Right lobe of liver (tissue), 6 donors: ENCODE measurements at places on chromosomes 6 and 20. TPM values are rescaled to one million over a fixed set of nuclear protein-coding genes. Genes with fewer than 3 reads are reported as not detected.

GRCh38 chr6:133814797-133815196 is 74.1 kb upstream of the TCF21 start:
- DNase-seq: no peak

GRCh38 chr20:21808863-21809664 is 103.6 kb downstream of the PAX1 start:
- DNase-seq: peak; percentile 54

DNA sequence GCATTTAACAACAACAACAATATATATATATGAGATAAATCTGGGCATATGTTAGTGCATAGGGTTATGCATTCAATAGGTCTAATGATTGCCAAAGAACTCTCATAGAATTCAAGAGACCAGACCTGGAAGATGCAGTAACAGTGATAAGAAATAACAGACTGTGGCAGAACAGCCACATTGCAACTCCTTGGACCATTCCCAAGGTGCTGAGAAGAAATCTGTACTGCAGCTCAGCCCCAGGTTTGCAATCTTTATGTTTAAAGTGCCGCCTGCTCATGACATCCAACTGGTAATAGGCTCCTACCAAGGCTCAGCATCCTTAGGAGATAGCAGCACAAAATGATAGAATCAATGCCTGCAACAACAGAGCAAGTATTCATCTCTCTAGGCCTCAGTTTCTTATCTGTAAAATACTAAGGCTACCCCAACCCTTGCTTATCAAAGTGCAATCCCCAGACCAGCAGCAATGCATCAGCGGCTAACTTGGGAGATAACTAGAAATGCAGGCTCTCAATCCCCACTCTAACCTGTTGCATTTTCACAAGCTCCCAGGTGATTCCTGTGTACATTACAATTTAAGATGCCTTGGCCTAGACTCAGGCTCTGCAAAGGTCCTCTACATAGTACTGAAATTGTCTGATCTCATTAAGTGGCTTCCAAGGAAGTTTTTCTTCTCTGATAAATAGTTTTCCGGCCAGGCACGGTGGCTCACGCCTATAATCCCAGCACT is 30.6 kb upstream of the PIM1 start:
- DNase-seq: no peak

- no peak for DNase-seq
These were observed 184.4 kb downstream of the UNC5CL start for GRCh38 chr6:40854592-40854991.

GRCh38 chr20:50332491-50332980 is 141.9 kb downstream of the CEBPB start:
- DNase-seq: no peak

- DNase-seq: no peak
These were observed 10.9 kb upstream of the LPIN3 start for GRCh38 chr20:41329435-41330342.

DNA sequence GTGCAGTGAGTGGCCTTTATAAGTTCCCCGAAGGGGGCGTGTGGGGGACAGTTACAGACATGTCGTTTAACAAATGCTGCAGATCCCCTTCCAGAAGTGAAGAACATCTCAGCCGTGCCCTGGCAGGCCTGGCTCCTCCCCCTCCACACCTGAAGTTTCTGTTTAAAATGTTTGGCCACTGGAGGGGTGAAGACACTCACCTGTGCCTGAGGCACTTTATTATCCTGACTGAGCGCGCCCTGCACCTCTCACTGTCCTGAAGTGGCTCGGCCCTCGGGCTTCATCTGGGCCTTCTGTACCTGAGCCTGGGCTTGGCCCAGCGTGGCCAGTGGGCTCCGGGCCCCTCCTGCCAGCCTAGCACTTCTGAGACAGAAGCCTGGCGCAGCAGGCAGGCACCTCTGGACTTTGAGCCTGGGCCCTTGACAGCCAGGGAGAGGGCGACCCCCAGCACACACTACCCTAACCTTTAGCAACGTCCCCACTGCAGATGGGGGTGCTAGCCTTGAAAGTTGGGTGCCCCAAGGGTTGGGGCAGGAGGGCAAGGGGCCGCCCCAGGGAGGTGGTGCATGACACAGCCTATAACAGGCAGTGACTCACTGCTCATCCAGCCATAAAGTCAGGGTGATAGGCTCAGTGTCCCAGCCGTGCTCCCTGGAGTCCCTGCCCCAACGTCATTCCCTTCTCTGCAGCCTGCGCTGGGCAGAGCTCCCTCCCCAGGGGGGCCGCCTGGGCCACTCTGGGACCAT is 13.6 kb upstream of the GATA5 start:
- DNase-seq: no peak

DNA sequence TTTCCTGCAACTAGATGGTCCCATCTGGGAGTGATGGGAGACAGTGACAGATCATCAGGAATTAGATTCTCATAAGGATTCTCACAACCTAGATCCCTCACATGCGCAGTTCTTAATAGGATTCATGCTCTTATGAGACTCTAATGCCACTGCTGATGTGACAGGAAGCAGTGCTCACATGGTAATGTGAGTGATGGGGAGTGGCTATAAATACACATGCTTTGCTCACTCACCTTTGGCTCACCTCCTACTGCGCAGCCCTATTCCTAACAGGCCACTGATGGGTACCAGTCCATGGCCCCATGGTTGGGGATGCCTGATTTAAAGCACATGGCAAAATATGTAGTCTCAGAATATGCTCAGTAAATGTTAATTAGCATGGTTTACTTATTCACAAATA is 80.6 kb upstream of the MBOAT1 start:
- no peak for DNase-seq

DNA sequence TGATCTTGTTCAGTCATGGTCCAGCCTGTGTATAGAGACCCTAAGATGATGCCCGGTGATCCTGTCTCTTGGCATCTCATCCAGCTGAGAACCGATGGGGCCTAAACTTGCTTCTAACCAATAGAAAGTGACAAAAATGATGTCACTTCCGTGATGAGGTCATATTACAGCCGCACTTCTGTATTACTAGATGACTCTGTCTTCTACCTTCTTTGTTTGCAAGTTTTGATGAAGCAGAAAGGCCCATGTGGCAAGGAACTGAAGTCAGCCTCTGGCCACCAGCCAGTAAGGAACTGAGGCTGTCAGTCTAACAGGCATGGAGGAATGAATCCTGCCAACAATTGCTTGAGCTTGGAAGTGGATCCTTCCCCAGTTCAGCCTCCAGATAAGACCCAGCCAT is 32.8 kb upstream of the HLA-C start:
- no peak for DNase-seq

DNA sequence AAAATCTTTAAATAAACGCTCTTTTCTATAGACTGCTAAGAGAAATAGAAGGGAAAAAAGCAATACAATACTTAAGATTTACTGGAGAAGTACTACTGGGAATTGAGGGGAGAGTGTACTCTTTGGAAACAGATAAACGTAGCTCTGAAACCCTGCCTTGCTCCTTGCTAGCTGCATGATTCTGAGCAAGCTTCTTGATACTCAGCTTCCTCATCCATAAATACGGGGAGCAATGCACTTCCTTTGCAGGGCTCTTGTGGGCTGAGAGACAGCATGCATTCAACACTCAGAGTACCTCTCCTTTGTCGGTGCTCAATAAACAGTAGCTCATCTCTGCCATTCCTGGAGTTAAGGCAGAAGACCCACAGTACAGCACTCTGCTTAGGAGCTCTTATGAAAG is 159.7 kb downstream of the BTBD9 start:
- DNase-seq: no peak

GRCh38 chr6:89974834-89975233 is 80.6 kb downstream of the GJA10 start:
- no peak for DNase-seq

DNA sequence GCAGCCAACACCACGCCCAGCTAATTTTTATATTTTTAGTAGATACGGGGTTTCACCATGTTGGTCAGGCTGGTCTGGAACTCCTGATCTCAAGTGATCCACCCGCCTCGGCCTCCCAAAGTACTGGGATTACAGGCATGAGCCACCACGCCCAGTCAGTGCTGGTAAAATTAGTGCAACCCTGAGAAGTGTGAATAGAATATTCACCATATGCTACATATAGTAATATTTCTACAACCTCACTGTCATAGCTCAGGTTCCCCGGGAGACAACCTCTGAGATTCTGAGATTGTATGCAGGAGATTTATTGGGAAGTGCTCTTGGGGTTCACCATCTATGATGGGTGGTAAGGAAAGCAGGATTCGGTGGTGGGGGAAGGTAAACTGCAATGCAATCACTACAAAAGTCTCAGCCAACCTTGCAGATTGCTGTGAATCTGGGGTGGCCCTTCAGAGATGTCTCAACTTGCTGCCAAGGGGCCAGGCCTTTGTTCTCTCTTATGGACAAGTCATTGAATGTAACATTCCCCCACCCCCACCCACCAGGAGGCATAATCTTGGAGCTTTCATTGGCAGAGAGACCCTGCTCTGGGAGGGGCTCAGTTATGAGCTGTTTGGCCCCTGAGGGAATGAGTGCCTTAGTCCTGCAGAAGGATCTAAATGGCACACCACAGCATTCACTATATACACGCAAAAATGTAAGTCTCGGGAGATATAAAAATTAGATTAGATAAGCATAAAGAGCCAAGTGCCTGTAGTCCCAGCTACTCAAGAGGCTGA is 34.0 kb upstream of the SEC63 start:
- DNase-seq: no peak

DNA sequence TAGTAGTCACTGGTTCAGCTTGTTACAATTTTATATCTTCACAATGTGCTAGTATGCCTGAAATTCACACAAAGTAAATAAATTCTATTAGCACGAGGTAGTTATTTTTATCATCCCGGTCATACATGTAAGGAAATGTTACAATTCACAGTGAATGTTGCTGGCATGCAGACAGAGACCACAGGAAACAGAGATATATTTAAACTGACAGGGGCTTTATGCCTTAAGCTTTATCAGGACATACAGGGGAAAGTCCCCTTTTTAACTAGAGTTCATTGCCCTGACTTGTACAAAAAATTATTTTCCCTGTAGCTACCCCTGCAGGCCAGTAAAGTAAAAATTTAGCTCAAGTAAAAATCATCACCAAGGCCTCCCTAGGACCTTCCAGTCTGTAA is 712.0 kb upstream of the NRSN1 start:
- no peak for DNase-seq

DNA sequence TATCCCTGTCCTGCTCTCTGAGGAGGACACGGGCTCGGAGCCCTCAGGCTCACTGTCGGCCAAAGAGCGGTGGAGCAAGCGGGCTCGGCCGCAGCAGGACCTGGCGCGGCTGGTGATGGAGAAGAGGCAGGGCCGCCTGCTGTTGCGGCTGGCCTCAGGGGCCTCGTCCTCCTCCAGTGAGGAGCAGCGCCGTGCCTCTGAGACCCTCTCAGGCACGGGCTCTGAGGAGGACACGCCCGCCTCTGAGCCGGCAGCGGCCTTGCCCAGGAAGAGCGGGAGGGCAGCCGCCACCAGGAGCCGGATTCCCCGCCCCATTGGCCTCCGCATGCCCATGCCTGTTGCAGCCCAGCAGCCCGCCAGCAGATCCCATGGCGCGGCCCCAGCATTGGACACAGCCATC is 14.2 kb upstream of the SLC22A7 start:
- no peak for DNase-seq

GRCh38 chr6:18161431-18161830 is 6.2 kb downstream of the KDM1B start:
- DNase-seq: no peak

DNA sequence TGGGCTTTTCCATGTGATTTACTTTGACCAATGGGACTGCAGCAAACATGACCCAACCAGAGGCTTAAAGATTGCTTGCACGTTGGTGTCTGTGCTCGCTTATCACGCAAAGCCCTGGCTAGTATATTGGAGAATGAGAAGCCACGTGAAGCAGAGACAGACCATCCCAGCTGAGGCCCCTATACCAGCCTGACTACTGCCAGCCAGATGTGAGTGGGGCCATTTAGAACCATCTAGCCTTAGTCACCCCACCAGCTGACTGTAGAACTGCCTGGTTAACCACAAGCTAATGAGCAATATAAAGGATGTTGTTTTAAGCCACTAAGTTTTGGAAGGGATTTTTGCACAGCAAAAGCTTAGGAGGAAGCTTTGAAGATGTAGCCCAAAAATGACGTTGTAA is 74.5 kb downstream of the MACROD2 start:
- DNase-seq: no peak

DNA sequence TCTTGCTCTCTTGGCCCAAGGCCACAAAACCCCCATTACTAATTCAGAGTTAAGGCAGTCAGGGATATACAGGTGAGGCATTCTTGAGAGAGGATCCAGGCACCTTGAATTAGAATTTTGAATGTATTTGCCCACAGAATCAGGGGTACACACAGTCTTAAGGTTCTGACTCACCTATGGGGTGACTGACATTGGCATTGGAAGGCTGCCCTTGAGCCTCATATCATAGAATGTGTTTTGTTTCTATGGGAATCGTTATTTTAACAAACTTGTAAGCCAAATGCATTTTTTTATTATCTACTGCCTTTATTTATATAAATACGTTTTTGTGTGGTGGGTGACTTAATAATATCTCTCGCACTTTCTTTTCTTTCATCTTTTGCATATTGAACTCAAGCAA is 218.6 kb upstream of the CITED2 start:
- DNase-seq: no peak

GRCh38 chr6:36064770-36065396 is 37.3 kb downstream of the MAPK14 start:
- DNase-seq: no peak

GRCh38 chr6:46612645-46613044 is 40.0 kb downstream of the CYP39A1 start:
- no peak for DNase-seq

- DNase-seq: no peak
These were observed 317.6 kb downstream of the TPBG start for GRCh38 chr6:82681119-82681714.

DNA sequence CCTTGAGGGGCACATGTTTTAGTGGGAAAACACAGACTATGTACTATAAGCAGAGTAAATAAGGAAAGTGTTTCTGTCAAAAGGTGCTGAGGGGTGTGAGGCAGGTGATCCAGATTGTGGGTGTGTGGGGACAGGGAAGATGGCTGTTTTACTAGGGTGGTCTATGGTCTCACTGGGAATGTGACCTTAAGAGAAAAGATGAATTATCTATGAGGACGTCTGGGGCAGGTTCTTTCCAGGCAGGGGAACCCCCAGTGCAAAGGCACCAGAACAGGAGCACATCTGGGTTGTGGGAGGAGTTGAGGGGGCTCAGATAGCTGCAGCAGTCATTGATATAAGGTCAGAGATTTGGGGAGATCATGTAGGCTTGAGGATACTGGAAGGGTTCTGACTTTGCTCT is 18.2 kb upstream of the POLR1H start:
- DNase-seq: no peak

- no peak for DNase-seq
These were observed 479.9 kb upstream of the BTBD3 start for GRCh38 chr20:11437611-11438380.

DNA sequence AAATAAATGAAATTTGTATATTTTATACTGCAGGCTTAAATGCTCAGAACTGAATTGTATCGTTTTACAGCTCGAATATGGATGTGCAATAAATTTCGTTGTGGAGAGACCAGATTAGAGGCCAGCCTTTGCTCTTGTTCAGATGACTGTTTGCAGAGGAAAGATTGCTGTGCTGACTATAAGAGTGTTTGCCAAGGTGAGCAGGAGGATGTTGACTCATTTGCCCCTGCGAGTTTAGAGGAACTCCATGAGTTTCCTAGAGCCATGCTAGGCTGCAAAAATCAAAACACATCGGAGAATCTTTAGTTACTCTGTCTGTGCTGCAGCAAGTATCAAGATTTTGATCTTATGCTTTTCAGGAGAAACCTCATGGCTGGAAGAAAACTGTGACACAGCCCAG is 15.4 kb downstream of the ENPP3 start:
- DNase-seq: no peak

The DDX27 gene
- 11.0 TPM for total RNA-seq

The ADGB gene
- not detected for total RNA-seq

The ACSS2 gene
- total RNA-seq: 21.9 TPM

The SPDEF gene
- total RNA-seq: not detected

The CASS4 gene
- total RNA-seq: 2.1 TPM

The NRSN1 gene
- total RNA-seq: not detected

The ZHX3 gene
- 22.2 TPM for total RNA-seq

The NSFL1C gene
- total RNA-seq: 40.8 TPM
